ENCODE measurements at places on chromosomes 7 and 10.

DNA sequence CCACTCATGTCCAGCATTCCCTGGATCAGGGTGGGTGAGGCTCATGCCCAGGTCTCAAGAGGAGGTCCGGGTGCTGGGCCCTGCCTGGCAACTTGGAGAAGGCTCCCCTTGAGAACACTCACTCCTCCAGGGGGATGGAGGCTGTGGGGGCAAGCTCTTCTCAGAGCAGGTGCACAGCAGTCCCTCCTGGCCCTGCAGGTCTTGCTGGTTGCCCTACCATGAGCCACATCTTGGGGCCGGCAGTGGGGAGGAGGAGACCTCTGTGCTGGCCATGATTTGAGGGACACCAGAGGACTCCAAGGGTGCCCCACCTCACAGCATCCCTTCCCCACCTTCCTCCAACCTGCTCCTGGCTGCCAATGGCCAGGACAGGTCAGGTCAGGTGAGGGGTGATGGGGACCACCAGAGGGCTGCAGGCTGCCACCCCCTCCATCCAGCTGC, 87.4 kb upstream of the RET start:
- no peak for DNase-seq

DNA sequence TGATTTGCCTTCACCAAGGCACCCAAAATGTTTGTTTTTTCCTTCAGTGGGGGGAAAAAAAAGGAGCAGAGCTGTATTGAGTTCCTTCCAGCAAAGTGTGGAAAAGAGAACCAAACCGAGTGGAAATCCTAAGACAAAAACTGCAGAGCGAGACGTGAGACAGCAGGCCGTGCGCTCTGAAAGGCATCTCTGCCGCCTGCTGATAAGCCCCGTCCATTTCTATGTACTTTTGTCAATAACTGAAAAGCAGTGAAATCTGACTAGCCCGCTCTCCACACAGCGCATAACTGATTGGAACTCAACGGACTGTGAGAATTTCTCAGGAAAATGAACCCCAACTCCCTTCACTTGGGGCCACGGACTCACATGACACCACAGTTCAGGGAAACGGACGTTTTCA, 83.2 kb downstream of the COBL start:
- no peak for DNase-seq

- DNase-seq = no peak
These were observed 10.0 kb upstream of the STAMBPL1 start for GRCh38 chr10:88870089-88870488.

- DNase-seq = no peak
These were observed 479.5 kb downstream of the TNS3 start for GRCh38 chr7:47102331-47102841.

- no peak for DNase-seq
These were observed 302.0 kb downstream of the TWIST1 start for GRCh38 chr7:18815261-18815960.

DNA sequence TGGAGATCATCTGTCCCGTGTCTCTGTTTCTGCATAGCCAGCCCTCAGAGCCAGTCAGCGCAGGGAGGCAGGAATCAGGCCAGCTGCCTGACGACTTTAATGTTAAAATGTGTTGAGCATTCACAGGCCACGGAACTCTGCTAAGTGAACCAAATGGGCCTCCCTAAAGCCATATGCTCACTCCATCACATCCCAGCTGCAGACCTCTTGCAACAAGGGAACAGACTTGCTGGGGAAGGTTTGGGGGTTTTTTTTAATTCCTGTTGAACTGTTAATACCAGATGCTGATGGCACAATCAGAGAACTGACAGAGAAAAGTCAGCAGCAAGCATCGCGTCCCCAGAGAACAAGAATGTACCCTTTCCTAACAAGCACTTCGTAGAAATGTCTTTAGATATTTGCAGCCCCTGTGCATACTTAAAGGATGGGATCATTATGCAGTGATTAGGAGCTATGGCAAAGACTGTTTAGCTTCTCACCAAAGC, 900.4 kb upstream of the AUTS2 start:
- no peak for DNase-seq

DNA sequence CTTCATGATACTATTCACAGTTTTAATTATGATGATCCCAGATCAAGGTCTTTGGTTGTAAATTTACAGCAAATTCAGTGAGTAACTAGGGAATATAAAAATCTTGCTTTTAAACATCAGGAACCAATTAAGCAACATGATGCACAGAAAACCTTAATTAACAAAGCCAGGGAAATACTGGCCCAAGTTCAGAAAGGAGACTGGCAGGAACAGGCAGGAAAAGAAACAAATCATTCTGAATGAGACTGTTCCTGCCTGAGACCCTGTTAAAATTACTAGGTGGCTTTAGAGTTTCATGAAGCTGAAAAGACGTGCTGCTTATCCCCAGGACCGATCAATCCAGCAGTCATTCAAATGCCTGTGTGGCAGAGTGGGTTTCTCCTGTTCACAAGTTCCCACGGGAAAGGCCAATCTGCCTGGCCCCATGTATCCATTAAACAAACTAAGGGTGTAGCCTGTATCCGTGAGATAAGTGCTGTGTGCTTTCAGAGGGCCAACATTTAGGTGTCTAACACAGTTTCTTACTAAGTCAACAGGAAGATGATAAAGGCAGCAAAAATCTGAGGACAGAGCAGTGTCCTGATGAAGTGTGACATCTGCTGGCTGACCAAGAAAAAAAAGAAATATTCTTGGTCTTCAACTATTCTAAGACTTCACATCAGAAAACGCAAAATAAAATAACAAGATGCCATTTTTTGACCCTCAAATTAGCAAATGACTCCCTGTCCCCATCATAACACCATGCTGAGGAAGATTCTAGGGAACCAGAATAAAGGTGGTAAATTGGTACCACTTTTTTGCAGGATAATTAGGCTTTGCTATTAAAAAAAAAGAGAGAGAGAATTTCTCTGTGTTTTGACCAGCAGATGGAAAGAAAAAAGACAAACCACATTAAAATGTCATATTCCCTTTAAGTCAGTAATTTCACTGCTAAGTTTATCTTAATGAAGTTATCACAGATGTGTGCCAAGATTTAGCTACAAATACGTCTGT, 34.2 kb downstream of the PUS7 start:
- peak; percentile 45 for DNase-seq

All from HuH-7.5 (cell line).